AG04450 (cell line): ENCODE measurements at places on chromosomes 2 and 18. TPM values are rescaled to one million over a fixed set of nuclear protein-coding genes. Genes with fewer than 3 reads are reported as not detected.

The TGIF1 gene
- polyA plus RNA-seq = 60.6 and 61.1 TPM in 2 replicates

The PSMA8 gene
- polyA plus RNA-seq = not detected in 2 replicates

The KCNK3 gene
- polyA plus RNA-seq = 0.04 and 0.05 TPM in 2 replicates

The HRH4 gene
- polyA plus RNA-seq = 0.01 TPM in 1 of 2 replicates, not detected in the other

The FABP1 gene
- not detected in 2 replicates for polyA plus RNA-seq

The GALR1 gene
- not detected in 2 replicates for polyA plus RNA-seq

The PROKR1 gene
- polyA plus RNA-seq = not detected in 2 replicates

The RAPGEF4 gene
- 0.63 and 1.3 TPM in 2 replicates for polyA plus RNA-seq

The IL1RL1 gene
- 0.30 and 0.31 TPM in 2 replicates for polyA plus RNA-seq

The LTBP1 gene
- 517 and 522 TPM in 2 replicates for polyA plus RNA-seq

- DNase-seq = no peak
These were observed 13.0 kb downstream of the CALCRL start for GRCh38 chr2:187435078-187435477.

GRCh38 chr2:83069724-83070123 lies 1389.4 kb downstream of the SUCLG1 start:
- no peak for DNase-seq

DNA sequence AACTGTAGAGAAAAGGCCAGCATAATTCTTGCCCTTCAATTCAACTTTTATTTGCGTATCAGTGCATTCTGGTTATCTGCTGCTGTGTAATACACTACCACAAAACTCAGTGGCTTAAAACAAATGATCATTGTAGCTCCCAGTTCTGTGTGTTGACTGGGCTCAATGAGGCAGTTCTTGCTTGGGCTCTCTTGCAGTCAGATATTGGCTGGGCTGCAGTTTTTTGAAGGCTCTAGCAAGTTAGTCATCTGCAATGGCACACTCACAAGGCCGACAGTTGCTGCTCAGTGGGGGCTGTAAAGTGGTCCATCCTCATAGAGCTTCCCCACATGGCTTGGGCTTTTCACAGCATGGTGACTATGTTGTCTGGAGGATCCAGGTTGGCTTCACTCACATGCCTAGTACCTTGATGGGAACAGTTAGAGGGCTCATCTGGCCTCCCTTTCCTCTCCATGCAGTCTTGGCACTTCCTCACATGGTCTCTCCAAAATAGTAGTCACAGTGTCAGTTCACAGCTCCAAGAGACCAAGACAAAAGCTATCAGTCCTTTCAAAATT lies 110.6 kb upstream of the TNP1 start:
- DNase-seq = no peak

DNA sequence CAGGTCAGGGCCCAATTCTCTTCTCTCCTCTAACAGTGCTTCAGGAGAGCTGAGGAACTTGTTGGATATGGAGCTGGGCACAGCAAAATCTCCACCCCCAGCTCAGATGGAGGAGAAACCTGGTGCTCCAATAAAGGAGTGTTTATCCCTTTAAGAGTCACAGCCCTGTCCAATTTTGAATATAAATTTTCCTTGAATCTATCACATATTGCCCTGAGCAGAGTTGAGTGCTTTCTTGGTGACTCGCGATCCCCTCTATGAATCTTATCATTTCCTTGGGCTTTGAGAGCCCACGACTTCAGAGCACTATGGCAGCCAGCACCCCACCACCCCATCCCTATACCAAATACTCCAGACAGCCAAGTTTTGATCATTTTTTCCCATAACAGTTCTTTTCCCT lies 34.4 kb upstream of the SMAD7 start:
- no peak for DNase-seq

GRCh38 chr2:61537277-61537949 lies 743 bp downstream of the XPO1 start:
- DNase-seq = no peak

- no peak for DNase-seq
These were observed 61.2 kb downstream of the ARHGAP15 start for GRCh38 chr2:143190431-143190830.

GRCh38 chr2:12361506-12361905 lies 355.2 kb upstream of the TRIB2 start:
- no peak for DNase-seq

DNA sequence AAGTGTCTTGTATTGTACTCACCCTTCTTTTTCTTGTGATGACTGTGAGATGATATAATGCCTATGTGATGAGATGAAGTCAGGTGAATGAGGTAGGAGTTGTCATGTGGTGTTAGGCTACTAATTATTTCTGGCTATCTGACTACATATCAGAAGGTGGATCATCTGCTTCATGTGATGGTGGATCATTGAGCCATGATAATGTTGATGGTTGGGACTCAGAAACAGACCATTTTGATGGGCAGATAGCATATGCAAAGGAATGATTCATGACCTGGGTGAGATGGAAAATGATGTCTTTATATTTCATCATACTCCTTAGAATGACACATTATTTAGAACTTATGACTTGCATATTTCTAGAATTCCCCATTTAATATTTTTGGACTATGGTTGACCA lies 19.5 kb downstream of the ANKRD30B start:
- no peak for DNase-seq

GRCh38 chr2:164068063-164068462 lies 332.3 kb upstream of the FIGN start:
- no peak for DNase-seq

- no peak for DNase-seq
These were observed 417.0 kb downstream of the METTL4 start for GRCh38 chr18:2154278-2154677.

DNA sequence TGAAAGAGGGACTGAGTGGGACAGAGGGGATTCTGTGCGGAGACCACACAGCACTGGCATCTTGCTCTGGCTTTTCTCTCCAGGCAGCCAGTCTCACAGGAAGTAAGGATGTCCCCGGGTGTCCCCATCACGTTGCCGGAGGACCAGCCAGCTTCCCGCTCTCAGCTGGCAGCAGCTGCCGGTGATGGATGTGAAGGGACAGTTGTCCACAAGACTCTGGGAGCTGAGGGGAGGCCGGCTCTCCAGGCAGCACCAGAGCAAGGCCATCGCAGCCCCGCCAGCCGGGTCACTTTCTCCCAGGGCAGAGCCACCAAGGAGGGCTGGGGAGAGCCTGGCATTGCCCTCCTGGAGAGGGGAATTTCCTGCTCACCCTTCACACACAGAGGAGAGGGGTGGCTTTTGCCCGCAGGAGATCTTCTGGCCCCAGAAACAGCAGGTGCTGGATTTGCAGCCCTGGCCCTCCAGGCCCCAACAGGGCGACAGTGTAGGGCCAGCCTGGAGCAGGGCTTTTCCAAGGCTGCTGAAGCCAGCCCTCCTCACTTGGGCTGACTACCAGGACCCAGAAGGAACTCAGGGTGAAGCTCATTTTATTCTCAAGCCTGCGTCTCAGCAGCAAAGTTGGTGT lies 24.0 kb upstream of the B3GNT7 start:
- no peak for DNase-seq

GRCh38 chr2:20507166-20507692 lies 60.4 kb downstream of the RHOB start:
- DNase-seq = no peak

- DNase-seq = peak; percentile 66
These were observed 318.8 kb upstream of the THUMPD2 start for GRCh38 chr2:40097691-40098385.

DNA sequence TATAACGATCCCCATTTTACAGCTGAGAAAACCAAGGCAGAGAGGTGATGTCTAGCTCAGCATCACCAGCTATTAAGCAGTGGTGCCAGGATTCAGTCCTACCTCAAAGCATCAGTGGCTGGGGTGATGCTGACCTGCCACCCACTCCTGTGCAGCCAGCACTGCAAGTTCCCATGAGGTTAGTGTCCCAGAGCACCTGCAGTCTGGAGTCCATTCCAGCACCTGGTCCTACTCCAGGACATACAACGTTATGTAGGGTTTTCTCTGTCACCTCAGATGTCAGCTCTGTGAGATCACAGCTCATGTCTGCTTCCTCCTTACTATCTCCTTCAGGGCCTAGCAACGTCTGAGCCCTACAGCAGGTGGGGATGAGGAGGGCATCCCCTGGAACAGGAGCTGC lies 328.0 kb upstream of the HS6ST1 start:
- no peak for DNase-seq

DNA sequence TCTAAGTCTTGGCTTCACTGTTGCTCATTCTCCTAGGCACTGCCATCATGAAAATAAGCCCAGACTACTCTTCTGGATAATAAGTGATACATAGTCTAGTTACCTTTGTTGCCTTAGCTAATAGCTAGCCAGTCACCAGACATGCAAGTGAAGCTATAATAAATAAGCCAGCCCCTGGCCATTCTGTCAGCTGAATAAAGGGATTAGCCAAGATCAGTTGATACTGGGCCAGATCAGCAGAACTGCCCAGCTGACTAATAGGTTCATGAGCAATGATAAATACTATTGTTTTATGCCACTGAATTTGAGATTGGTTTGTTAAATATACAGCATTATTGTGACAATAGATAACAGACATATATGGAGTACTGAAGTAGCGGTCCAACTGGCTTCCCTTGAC lies 8.0 kb upstream of the C2orf69 start:
- DNase-seq = no peak

- no peak for DNase-seq
These were observed 153.2 kb downstream of the GLI2 start for GRCh38 chr2:120888851-120889250.

DNA sequence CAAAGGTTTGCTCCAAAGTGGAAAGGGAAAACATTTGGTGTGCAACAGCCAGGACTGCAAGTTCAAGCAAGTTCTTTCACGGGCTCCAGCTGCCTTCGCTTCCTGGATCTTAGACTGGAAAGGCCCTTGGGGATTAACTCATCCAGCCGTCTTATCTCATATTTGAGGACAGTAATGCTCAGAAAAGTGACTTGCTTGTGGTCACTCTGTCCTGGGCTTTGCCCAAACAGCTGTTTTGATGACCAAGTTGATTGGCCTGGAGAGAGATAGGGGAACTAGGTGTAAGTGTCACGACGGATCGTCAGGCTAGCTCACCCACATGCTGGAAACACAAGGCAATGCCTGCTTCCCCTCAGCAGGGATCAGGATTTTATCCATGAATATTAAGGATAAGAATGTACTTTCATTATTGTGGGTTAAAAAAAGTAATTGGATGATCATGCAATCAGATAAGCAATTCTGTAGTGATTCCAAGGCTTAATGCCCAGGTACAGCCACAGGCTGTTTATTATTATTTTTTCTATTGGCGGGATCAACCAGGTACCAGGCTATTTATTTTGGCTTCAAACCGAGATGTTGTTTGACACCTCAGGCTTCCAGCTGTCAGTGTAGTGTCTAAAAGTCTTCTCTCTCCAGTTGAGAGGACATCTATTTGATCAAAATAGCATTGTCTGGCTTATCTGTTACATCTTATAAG lies 162.5 kb upstream of the EPAS1 start:
- no peak for DNase-seq

GRCh38 chr2:39153312-39153711 lies 32.5 kb upstream of the SOS1 start:
- no peak for DNase-seq

GRCh38 chr2:178827739-178828485 lies 20.7 kb upstream of the TTN start:
- no peak for DNase-seq

- DNase-seq = no peak
These were observed 175.3 kb downstream of the ZNF385B start for GRCh38 chr2:179686069-179686468.

DNA sequence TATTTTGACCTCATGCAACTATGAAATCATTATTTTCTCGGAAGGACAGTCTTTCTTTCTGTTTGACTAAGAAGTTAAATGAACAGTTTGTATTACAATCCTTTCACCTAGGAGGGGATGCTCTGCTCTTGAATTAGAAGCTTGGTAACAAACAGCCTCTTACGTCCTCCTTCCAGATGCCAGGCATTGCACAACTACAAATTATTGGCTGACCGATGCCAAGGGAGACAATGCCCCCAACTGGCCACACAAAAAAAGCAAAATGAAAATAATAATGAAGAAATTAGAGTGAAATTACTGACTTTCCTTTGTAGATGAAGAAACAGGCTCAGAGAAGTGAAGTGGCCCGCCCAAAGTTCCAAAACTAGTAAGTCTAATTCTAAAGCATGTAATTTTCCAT lies 177.9 kb downstream of the CYRIA start:
- no peak for DNase-seq

DNA sequence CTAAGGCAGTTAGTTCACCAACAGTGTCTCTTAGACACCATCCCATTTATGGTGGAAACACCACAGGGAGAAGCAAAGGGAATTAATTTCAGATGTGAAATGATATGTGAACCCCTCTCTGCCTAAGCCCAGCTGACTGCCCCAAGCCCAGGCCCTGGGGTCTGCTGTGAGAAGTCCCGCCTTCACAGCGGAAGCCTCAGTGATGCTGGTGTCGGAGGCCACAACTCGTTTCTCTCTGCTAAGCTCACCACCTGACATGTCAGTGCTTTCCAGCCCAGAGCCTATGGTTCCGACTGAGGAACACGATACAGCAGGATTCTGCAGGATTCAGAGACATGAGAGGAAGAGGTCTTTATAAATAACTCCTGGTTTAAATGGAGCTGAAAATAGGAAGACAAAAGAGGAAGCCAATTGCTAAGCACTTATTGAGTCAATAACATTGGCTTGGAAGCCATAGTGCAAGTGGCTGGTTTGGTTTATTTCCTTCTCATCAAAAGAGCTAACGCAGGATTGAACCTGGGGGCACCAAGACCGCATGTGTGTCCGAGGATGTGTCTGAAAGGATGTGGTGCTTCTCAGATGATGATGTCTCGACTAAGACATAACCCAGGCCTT lies 21.9 kb upstream of the LOXHD1 start:
- DNase-seq = no peak

GRCh38 chr2:202821206-202822160 lies 50.1 kb downstream of the ICA1L start:
- DNase-seq = no peak

DNA sequence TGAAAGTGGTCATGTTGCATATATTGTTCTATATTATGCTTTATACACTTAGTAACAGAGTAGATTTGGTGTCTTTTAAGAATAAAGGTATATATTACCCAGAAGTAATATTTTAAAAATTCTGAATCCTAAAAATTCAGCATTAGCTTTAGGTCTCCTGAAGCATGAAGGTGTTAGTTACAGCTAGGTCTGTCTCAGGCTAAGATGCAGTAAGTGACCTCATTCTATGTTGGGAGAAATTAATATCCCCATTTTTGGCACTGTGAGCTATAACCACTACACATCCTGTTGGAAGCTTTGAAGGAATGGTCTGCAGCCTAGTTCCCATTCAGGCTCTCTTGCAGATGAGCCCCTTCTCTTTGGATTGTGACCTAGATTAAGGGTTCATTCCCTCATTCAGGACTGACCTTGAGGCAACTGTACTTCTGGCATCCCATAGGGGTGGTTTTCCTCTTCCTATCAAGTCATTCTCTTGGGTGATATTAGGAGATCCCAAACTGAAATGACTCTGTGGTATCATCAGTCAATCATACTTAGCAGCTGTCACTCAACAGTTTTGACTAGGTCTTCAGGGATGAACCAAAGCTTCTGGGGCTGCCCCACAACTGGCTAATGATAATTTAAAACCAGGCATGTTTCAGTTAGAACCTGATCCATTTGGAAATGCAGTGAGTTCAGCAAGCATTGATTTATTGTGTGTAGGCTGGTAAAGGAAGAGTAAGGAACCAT lies 117.7 kb downstream of the GPD2 start:
- DNase-seq = no peak

- DNase-seq = no peak
These were observed 178.9 kb downstream of the CAPN13 start for GRCh38 chr2:30628341-30628740.

- no peak for DNase-seq
These were observed 40.2 kb upstream of the ZNF638 start for GRCh38 chr2:71291398-71291797.
